GM10248 (cell line): ENCODE measurements at places on chromosomes 7 and 10.

DNA sequence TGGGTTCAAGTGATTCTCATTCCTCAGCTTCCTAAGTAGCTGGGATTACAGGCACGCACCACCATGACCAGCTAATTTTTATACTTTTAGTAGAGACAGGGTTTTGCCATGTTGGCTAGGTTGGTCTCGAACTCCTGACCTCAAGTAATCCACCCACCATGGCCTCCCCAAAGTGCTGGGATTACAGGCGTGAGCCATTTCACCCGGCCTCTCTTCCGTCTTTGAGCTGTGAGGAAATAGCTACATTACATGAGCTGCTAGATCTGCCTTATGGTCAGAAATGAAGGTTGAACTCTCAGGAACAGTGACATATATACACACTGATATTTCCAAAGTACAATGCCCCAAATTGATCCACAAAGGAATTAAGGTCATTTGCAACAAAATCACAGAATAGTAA is 2.4 kb downstream of the BLVRA start:
- DNase-seq: no peak

DNA sequence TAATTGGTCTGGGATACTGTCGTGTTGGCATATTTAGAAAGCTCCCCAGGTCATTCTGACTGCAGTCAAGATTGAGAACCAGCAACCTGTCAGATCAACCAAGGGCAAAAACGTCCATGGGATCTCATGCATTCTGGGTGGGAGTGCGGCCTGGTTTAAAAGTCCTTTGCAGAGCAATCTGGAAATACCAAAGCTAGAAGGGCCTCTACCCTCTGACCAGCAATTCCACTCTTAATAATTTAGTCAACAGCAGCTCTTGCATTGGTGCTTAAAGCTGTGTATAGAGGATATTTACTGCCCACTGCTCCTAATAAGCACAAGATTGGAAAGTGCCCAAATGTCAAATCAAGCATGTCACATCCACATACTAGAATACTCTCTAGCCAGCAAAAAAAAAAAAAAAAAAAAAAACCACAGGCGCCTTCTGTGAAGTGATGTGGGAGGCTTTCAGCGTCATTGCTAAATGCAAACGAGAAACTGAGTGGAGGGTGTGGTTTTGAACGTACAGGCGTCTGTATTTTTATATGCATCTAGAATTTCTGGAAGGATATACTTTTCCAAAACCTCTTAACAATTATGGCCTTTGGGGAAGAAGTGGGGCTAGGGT is 44.8 kb upstream of the HSPA12A start:
- no peak for DNase-seq

DNA sequence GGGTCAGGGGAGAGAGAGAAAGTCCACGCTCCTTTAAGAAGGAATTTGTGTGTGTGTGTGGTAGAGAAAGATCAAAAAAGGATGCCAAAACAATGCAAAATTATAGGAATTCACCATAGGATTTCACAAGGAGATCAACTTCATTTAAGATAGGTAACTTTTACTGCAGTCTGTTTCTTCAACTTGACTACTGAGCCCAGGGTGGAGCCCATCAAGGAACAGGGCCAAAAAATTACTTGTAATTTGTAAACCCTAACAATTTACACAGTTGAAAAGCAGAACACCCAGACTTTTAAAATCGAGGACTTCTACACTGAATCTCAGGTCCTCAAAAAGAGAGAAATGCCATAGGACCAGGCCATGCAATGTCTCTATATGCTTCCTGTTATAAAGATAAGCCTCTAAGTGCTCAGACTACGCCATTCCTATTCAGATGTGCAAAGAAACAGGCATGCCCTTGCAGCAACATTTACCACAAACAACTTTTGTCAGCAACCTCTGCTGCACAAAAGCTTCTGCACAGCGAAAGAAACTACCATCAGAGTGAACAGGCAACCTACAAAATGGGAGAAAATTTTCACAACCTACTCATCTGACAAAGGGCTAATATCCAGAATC is 10.6 kb upstream of the GIMAP4 start:
- no peak for DNase-seq

DNA sequence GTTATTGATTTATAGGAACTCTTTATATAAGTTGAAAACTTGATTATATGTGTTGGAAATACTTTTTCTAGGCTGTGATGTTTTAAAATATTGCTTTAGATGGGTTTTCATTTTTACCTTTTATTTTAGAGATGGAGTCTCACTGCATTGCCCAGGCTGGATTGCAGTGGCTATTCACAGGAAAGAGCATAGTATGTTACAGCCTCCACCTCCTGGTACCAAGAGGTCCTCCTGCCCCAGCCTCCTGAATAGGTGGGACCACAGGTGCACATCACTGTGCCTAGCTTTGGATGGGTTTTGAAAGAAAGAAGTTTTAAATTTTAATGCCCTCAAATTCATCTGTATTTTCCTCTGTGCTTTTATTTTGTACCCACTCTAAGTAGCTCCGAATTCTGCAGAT is 105.4 kb downstream of the TCF7L2 start:
- DNase-seq: no peak

DNA sequence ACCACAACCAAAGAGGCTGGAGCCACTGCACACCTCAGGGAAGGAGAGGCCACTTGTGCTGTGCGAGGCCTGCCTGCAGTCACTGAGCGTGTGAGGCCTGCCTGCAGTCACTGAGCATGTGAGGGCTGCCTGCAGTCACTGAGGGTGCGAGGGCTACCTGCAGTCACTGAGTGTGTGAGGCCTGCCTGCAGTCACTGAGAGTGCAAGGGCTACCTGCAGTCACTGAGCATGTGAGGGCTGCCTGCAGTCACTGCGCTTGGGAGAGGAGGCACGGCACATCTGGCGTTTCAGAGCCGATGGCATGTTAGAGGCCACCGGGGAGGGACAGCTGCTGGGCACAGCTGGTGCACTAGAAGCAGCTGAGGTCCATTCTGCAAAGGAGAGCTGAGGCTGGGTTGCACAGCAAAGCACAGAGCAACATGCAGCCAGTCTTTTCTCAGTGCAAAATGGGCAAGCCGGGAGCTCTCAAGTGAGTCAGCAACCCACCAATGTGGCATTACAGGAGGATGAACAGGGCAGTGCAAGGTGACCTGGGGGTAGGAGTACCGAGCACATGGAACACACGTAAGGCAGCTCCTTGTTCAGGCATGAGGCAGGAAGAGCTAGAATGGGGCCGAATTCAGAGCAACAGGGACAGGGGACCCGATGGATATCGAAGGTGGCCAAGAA is 540.1 kb downstream of the PTPRN2 start:
- no peak for DNase-seq

DNA sequence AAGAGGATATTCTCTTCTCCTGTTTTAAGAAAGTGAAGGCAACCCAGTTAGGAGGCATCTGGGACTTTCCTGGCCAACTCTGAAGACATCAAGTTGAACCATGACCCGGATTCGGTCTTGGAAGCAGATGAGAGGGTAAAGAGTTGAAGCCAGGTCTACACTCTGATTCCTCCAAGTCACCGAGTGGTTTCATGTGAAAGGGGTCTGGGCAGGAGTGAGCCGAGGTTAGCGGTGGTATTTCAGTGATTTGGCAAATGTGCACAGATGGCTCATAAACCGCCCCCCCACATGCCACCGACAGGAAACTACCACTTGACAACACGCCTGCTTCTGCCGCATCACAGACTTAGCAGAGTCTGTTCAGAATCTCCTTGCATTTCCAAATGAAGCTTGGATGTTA is 11.4 kb upstream of the REPIN1 start:
- no peak for DNase-seq

- DNase-seq: no peak
Observed at GRCh38 chr10:17836942-17837341, 27.8 kb downstream of the MRC1 start.

- no peak for DNase-seq
Observed at GRCh38 chr7:107122486-107122911, 46.3 kb upstream of the HBP1 start.

DNA sequence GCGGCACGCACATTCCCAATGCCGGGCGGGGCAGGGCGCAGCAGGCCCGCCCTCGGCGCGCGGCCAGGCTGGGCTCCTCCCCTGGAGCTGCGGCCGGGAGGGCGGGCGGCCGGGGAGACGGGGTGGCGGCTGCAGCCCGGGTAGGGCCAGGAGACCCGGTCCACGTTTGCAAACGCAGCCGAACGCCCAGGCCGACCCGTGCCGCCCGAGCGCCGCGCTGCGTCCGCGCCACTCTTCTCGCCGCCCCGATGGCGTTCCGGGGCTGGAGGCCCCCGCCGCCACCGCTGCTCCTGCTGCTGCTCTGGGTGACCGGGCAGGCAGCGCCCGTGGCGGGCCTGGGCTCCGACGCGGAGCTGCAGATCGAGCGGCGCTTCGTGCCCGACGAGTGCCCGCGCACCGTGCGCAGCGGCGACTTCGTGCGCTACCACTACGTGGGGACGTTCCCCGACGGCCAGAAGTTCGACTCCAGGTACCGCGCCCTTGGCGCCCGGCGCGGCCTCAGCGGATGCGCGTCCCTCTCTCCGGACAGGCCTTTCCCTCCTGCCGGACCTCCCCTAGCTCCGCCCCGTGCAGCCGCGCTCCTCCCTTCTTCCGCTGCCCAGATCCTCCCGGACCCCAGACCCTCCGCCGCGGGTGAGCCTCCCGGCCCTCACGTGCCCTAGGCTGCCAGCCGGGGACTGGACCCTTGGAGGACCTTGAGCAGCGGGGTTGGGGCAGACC is at the start of gene FKBP9:
FKBP9 (plus strand) TSS at position 115 of the 720 bp plus-strand sequence; CDS start at position 249, 134 bp downstream.
- DNase-seq: peak; percentile 81

DNA sequence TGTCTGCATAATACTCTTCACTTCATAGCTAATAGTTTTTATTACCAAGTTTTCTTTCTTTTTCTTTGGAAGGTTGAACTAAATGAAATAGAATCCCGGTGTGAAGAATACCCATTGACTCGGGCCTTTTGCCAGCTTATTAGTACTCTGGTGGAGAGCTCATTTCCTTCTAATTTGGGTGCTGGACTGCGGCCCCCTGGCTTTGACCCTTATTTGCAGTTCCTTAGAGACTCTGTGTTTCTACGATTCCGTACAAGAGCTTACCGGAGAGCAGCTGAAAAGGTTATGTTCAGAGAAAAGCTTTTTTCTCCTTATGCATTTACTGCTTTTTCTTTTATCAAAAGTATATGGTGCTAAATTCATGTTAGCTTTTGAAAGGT is 40.2 kb downstream of the NUP205 start:
- DNase-seq: no peak

DNA sequence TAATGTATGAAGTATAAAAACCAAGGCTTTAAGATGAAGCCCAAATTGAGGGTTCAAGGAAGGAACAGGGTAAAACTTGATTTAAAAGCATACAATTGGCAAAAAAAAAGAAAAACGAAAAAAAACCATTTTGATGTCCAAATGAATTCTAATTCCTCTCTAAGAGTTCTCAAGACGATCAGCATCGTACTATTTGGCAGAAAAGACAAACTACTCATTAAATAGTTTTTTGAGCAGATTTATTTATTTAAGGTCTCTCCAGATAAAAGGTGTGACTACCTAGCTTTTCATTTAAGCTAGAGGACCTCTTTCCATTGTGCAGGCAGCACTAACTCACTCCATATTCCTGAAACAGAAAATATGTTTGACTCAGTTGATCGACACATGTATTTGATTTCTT is 245.0 kb downstream of the KIAA1217 start:
- no peak for DNase-seq

- no peak for DNase-seq
Observed at GRCh38 chr7:94231305-94231704, 163.4 kb upstream of the COL1A2 start.

- DNase-seq: no peak
Observed at GRCh38 chr10:44281089-44281613, 103.7 kb downstream of the CXCL12 start.

- no peak for DNase-seq
Observed at GRCh38 chr10:93535293-93535692, 31.2 kb upstream of the FFAR4 start.

- no peak for DNase-seq
Observed at GRCh38 chr7:141792526-141792925, 2.5 kb downstream of the TAS2R5 start.

DNA sequence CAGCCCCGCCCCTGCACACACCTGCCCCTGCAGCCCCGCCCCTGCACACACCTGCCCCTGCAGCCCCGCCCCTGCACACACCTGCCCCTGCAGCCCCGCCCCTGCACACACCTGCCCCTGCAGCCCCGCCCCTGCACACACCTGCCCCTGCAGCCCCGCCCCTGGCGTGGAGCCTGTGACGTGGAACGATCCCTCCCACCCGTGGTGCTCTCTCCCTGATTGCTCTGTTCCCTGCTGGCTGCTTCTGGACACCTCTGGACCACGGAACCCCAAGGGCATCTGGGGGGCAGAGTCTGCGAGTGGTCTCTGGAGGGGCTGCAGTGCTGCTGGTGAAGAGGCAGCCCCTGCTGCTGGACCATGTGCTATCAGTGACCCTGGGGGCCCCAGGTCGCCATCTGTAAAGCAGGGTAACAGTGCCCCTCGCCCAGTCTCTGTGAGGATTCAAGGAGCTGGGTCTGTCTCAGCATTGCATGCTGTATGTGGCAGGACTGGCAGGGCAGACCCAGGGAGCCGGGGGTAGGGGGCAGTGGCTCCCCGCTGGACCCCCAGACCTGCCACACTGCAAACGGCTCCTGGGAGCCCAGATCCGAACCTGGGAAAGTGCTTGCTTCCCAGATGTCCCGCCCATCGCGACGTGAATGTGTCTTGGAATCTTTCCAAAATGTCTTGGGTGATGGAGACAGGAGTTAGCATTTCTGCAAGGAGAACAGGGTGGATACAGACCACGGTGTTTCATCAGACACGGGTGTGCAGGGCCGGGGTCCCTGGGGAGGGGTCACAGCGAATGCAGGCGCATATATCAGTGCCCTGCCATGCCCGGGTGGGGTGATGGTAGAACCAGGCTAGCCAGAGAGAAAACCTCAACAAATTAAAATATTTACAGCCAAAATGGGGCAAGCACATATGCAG is 27.9 kb upstream of the NKX6-2 start:
- no peak for DNase-seq

DNA sequence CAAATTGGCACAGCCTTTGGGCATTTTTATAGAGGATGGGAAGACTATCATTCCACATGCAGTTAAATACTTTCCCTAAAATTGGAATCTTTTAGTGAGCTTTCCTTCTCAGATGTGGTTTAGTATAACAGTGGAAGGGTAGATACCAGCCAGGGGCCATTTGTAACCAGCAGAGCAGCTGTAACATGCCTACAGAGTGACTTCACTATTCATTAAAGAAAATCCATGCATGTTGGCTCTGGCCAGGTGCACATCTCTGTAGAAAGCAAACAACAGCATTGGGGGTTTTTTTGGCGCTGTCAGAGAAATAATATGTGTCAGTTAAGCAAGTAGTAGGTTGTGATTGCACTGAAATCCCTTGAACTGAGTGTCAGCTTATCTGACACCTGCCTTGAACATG is 115.6 kb downstream of the LHFPL3 start:
- no peak for DNase-seq

- DNase-seq: no peak
Observed at GRCh38 chr7:64993901-64994300, 3.1 kb upstream of the ZNF117 start.

DNA sequence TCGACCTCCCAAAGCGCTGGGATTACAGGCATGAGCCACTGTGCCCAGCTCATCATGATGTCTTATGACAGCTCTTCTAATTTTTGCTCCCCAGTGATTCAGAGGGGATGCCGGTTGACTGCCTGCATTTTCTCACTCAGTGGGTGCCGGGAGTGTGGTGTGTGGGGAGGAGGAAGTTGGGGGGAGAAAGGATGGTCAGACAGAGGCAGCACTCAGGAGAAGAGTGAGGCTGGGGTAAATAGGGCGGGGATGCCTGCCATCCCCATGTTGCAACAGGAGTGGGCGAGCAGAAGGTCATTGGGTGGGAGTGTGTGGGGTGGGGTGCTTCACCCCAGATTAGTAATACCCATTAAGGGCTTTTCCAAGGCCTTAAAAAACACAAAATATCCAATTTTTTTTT is 3.5 kb upstream of the CCL24 start:
- DNase-seq: no peak

- peak; percentile 62 for DNase-seq
Observed at GRCh38 chr10:79562135-79562756, 2.0 kb upstream of the SFTPA2 start.
